ENCODE measurements at places on chromosomes 4 and X. TPM values are rescaled to one million over a fixed set of nuclear protein-coding genes. Genes with fewer than 3 reads are reported as not detected.
A peak's percentile ranks its signal among the peaks of the same experiment; 100 is the strongest.

- no peak for DNase-seq
Observed at GRCh38 chr4:11474146-11474545, 45.5 kb upstream of the HS3ST1 start.

DNA sequence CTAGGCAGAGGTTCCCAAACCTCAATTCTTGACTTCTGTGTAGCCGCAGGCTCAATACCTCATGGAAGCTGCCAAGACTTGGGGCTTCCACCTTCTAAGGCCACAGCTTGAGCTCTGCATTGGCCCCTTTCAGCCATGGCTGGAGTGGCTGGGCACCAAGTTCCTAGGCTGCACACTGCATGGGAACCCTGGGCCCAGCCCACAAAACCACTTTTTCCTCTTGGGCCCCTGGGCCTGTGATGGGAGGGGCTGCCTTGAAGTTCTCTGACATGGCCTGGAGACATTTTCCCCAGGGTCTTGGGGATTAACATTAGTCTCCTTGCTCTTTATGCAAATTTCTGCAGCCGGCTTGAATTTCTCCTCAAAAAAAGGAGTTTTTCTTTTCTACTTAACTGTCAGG, 14.0 kb upstream of the LOC101059915 start:
- no peak for DNase-seq

- no peak for DNase-seq
Observed at GRCh38 chr4:184568770-184569169, 80.5 kb downstream of the CASP3 start.

GRCh38 chrX:101595739-101596419, 21.9 kb downstream of the ARMCX6 start:
- DNase-seq: peak; percentile 77

- DNase-seq: no peak
Observed at GRCh38 chr4:58507079-58507478, 1396.9 kb upstream of the IGFBP7 start.

DNA sequence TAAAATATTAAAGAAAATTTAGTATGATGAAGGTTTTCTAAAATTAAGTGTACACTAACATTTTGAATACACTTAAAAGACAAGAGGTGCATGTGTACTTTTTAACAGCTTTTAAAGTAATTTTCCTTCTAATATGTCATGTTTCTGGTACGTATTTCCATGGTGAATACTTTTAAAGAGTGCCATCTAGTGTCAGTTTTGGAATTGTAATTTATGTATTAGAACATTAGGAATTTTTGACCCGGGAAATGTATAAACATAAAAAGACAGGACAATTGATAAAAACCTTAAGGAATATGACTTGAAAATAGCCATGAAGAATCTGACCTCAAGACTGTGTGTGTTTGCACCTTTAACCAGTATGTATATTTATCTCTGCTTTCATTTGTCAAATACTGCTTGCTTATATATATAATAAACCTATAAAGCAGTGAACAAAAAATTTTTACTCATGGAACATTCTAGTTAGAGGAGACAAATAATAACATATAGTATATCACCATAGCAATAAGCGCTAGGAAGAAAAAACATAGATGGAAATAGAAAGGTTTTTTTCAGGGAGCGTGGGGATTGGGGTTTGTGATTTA, 7.2 kb downstream of the GSTCD start:
- DNase-seq: peak; percentile 40

Gene MOSPD2
- 22.9 TPM for total RNA-seq

Gene PLAC8
- not detected for total RNA-seq

DNA sequence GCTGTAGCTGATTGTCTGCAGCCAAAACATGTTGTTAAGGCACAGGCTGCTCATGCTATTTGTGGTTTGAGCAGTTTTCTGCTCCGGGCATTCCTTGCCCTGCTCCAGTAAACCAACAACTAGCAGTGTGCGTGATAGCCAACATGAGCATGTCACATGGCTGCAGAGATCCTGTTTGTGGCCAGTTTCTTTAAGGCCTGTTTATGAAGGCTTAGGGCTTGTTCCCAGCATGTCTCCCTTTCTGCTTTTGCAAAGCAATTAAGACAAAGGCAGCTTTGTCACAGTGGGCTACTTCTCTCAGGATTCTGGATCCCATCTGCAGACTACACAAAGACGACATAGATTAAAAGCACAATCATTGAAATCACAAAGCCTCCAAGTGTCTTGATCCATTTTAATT, 160.5 kb downstream of the ZNF518B start:
- DNase-seq: no peak

DNA sequence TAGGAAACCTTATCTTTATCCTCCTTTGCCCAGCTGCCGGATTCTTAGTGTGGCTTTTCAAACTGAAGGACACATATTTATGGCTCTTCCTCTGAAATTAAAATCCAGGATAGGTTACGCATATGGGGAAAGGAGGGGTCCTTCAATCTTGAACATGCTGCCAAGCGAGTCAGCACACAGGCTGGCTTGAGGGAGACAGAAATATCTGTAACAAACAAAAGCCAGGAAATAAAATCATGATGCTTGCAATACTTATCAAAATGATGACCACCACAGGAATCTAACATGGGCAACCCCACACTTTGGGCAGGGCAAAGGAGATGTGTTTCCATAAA, 196.4 kb upstream of the LDB2 start:
- no peak for DNase-seq

Gene CCSER1
- total RNA-seq: not detected

DNA sequence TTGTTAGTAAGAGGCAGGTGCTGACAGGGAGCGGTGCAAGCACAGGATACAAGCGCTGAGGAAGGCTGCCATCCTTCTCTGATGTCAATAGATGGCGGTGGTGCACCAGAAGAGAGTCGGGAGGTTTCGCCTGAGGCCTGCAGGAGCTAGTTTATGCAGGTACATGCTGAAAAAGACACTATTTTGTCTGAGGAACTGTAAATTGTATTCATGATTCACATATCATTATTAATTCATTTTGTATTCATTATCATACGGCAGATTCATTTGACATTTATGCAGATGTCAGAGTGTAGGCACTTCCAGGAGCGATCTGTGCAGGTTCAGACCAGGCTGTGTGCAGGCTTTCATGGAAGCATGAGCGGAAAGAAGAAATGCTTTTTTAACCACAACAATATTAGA, 824.0 kb downstream of the STIM2 start:
- peak; percentile 40 for DNase-seq

- no peak for DNase-seq
Observed at GRCh38 chr4:157882901-157883300, 289.9 kb downstream of the GASK1B start.

DNA sequence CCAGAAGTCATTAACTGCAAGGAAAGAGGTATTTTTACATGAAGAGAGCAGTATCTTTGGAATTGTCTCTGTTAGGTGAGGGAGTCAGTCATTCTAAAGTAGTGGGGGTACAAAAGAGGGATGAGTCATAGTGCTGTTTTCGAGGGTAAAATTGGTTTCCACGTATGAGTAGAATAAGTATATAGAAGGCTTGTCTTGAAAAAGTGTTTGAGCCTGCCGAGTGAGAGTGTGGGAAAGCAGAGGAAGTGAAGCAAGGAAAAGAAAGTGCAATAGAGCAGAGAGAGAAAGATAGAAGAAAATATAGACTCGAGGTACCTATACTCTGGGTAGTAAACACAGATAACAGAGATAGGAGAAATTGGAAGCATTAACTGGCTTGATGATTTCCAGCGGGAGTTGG, 696.4 kb downstream of the DMD start:
- DNase-seq: no peak

GRCh38 chr4:163245044-163245728, 78.5 kb upstream of the NAF1 start:
- DNase-seq: no peak

GRCh38 chr4:88029556-88029955, 22.1 kb downstream of the PKD2 start:
- no peak for DNase-seq

- peak; percentile 13 for DNase-seq
Observed at GRCh38 chrX:96379951-96380350, 304.7 kb upstream of the DIAPH2 start.

- DNase-seq: no peak
Observed at GRCh38 chr4:101500742-101501141, 153.4 kb upstream of the PPP3CA start.

- no peak for DNase-seq
Observed at GRCh38 chrX:22520128-22520828, 247.6 kb downstream of the CBLL2 start.

Gene TMEM156
- under 0.01 TPM for total RNA-seq

GRCh38 chrX:153689654-153690465, 2.1 kb downstream of the SLC6A8 start:
- no peak for DNase-seq

- peak; percentile 61 for DNase-seq
Observed at GRCh38 chr4:77911091-77911490, 48.5 kb downstream of the MRPL1 start.

Gene SSX2B
- total RNA-seq: 0.32 TPM

DNA sequence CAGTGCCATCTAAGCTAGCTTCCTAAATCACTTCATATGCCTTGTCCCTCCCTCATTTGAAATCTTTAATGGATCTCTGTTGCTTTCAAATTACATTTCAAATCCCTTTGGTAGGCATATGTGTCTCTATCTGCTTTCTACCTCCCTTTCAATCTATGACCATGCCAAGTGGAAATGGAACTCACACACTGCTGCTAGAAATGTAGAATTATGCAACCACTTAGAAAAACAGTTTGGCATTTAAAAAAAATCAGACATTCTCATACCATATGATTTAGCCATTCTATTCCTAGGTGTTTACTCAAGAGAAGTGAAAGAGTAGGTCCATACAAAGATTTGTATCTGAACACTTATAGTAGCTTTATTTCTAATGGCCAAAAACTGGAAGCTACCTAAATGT, 413.5 kb upstream of the INTU start:
- DNase-seq: no peak

Gene DAPP1
- not detected for total RNA-seq

GRCh38 chr4:124111411-124111810, 601.1 kb downstream of the ANKRD50 start:
- DNase-seq: no peak

DNA sequence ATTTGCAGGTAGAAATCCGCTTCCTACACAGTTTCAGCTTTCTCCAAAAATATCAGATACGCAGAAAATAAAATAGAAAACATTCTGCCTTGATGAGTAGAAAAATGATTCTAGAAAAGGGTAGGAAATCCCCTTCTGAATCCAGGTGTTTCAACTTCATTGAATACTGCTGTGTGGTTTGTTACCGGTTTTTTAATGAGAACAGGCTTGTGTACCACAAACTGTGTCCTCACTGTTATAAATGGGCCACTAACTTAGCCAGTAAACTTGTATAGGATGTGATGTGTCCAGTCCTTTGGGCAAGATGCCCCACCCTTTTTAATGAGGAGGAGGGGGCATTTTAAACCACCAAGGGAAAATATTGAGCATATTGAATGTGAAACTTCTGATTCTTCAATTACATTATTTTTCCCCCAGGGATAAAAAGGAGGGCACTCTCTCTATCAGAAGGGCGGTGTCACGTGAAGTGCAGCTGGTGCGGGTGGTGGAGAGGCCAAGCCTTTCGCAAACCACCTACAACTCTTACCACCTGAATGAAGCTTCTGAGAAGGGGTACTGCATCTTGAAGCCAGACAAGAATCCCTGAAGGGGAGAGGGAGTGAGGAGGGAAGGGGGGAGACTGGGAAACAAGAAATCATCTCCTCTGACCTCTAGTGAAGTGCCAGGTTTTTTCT, 4.5 kb downstream of the CXXC4 start:
- DNase-seq: no peak

Gene CLCN3
- 27.1 TPM for total RNA-seq

Gene SPINK2
- total RNA-seq: not detected

Gene SPOCK3
- total RNA-seq: not detected

- DNase-seq: no peak
Observed at GRCh38 chr4:10023050-10023419, 1.7 kb upstream of the SLC2A9 start.

Gene CD99
- 268 TPM for total RNA-seq

Gene DCHS2
- total RNA-seq: under 0.01 TPM

GRCh38 chrX:49845701-49846403, 16.7 kb downstream of the PAGE4 start:
- no peak for DNase-seq

DNA sequence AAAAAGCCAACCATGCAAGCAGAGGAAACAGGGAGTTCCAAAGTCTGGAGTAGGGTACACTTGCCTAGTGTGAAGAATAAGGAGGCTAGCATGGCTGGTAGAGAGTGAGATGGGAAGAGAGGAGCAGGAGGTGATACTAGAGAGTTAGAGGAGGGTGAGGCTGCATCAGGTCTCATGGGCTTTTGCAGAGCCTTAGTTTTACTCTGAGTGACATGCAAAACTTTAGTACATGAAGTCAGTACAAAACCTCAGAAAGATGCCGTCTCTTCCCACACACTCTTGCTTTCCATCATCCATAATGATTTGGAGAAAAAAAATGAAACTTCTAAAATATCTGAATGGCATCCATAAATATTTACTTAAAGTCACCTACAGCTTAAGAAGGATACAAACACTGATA, 5.0 kb downstream of the OPRPN start:
- no peak for DNase-seq
